CD4-positive, alpha-beta T cell treated with Interleukin-2 at 100 ng/mL for 4 hours (primary cell): ENCODE measurements at places on chromosomes 4 and X.

- DNase-seq, result no peak
These were observed 73.3 kb downstream of the MTMR1 start for GRCh38 chrX:150766351-150767044.

DNA sequence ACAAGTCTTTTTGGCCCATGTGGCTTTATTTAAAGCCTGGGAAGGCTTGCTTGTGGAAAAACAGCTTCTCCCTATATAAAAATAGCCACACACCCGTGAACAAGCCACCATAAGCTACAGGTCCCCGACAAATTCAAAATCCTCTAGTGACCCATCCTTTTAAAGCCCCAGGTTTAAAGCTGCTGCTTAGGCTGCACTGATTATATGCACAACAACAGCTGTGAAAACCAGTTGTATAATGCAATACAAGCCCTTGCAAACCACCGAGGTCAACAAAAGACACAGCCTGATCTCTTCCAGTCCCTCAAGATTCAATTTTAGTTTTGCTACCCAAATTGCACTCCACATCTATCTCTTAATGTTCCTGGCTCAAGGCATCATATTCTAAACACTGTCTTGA lies 186.0 kb upstream of the WDFY3 start:
- DNase-seq, result no peak

- peak; percentile 50 for DNase-seq
These were observed 585 bp upstream of the SEC24D start for GRCh38 chr4:118836301-118837120.

- no peak for DNase-seq
These were observed 34.5 kb downstream of the WDFY3 start for GRCh38 chr4:84931961-84932360.

DNA sequence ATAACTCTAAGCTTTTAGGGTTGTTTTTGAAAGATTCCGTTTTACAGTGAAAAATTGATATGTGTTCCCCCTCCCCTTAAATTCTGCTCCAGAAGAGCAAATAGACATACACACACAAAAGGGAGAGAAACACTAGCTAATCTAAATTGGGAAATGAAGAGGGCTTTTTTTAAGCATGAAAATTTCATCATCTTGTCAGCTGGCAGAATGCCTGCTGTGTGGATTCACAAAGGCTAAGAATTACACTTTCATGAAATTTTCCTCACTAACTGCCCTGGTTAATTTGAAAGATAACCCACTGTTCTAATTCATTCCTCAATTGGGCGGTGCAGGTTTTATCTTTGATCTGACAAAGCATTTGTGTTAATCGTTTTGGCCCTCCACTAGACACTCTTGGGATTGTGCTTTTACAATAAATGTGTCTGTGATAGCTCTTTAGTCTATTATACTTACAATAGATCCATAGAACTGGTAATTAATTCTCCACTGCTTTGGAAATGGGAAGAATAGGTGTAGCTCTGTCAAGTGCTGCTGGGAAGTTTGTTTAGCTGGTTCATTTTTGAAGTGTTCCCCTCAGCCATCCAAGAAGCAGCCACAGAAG lies 152.9 kb downstream of the POLA1 start:
- no peak for DNase-seq

DNA sequence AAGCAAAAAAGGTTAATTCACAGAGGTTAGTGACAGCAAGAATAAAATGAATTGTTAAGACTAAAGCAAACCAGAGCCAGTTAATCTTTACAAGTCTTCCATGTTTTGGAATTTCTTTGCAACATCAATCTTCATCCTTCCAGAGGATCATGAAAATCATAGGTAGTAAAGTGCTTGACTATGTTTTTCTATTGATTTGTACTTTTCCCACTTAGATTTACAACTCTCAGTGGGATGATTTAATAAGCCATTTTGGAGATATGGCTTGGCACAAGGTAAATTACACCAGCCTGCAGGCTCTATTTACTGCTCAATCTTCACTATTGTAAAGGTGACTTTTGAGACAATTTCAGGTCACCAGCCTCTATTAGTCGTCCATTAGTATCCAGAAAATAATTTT lies 26.5 kb downstream of the MSL3 start:
- DNase-seq, result no peak

DNA sequence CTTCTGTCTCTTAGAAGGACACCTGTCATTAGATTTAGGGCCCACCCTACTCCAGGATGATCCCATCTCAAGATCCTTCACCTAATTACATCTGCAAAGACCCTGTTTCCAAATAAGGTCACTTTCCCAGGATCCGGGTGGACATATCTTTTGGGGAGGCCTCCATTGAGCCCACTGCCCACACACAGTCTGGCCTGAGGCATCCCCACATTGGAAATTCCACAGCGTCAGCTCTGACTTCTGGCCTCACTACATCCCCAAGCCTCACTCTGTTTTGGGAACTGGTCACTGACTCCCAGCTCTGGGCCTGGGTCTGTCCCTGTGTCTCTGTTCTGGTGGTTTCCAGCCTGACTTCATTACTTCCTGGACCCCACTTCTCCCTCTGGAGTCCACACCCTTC lies 285.5 kb downstream of the CRLF2 start:
- DNase-seq, result no peak

- no peak for DNase-seq
These were observed 6.9 kb downstream of the G3BP2 start for GRCh38 chr4:75666299-75666698.

DNA sequence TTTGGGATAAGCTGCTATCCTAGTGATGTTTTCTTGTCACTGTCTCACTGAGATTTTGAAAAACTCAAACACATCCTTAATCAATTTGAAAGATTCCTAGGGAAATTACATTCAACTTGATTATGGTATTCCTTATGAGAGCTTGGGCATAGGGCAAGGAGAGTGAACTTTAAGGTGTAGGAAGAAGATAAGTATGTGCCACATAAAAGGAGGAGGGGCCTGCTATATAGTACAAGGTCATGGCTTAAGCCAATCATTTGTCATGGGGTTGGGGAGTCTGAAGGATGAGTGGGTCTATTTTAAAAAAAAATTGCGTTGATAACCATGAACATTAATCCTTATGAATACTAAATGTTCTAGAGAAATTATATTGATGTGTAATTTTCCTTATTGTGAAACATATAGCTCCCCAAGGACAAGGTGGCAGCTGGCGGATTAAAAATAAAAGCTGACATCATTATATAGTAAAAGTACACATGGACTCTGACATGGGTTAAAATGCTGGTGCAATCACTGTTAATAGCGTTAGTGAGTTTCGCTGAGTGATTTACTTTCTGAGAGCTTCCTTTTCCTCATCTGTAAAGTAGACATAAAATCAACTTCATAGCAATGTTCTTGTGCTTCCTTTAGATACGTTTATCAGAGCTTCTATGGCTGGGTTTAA lies 17.4 kb downstream of the GALNT7 start:
- DNase-seq, result no peak

DNA sequence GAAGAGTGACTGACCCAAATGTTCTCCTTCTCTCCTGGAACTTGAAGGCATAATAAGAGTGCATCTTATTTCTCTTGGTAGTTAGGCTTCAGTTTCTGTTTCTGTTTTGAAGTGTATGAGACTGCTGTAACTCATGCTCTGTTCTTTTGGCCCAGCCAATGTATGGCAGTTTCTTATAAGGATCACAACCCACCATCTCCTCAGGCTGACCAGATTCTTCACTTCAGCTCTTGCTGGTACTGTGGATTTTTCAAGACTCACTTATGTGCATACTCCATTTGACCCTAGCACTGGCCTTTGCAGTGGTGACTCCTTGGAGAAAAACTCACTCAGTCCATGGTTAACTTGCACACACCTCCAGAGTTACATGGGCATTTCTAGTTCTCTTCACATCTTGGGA lies 9.6 kb upstream of the YTHDC1 start:
- DNase-seq, result no peak

DNA sequence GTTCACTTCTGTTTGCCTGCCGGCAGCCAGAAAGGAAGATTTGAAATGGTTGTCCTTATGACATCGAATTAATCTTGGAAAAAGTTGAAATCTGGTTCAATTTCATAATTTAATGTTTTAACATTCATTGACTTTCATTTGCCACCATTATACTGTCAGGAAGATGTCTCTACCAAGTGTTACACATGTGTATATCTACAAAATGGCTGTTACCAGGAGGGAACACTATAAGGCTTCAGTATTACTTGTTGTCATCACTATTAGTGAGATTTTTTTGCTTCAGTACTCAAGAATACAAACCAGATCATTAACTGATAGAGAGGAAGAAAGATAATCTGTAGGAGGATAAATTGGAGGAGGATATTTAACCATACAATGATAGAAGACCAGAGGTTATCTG lies 71.2 kb downstream of the TSPAN7 start:
- DNase-seq, result no peak

DNA sequence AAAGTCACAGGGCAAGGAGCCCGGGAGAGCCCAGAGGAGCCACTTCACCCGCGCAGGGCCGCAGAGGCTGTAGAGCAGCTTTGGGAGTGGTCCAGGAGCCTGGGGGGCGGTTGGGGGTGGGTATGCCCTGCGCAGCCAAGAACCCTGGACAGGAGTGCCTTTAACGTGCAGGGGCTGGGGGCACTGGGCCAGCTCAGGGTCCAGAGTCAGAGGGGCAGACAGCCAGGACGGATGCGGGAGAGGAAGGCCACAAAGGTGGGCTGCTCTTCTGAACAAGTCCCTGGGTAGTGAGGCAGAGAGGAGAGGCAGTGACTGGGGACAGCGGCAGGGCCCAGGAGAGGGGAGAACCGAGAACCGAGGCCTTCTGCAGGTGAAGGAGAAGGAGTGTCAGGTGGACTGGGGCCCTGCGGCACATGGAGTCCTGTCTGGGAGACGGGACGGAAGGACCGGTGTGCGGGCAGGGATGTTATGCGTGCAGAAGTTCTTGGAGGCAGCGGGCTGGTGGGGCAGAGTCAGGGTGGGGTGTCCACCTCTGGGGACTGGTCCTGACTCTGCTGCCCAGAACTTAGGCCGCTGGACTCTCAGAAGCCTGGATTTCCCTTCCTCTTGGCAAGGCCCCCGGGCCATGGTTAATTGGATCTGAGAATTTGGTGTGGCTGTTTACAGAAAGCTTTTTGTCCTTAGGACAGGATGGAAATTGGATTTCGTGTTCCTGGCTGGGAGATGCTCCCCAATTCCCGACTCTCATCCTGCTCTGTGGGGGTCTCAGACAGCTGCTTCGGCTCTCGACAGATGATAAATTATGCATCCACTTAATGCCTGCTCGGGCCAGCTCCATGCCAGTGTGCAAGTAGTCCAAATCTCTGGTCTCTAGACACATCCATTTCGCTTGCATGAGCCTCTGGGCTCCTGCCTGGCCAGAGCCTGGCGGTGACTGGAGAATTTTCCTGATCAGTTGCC lies 31.9 kb downstream of the ADRA2C start:
- DNase-seq, result no peak

DNA sequence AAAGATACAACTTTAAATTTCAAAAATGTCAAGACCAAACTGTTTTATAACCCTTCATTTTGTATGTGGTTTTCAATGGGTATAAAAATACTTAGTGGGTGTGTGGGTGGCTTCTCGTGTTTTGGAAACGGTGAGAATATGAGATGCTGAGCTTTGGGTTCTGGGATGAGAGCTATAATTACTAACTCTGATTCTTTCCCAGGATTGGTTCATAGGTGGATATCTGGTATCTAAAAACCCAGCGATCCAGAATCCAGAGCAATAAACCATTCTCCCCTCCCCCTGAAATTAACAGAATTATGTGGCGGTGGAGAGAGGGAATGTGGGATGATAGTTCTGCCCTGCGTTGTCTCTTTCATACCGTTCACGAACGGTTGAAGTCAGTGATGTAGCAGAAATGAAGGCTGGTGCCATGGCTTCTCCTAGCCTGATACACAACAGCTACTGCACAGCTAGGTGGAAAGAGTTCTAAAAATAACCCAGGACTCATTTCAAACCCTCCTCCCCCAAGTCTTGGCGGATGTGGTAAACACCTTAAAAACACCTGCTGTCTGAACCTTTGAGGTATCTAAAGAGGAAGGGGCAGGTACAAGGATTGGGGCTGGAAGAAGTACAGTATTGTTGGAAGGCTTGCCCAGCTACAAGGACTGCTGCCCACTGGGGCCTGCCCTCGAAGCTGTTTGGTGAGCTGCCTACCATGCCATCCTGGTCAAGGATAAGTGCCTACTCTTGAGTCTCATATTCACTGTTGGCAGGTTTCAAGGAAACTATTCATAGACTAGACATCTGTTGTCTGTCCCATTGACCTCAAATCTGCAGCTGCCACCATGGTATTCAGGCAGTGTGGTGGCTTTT lies 44.5 kb downstream of the SEPTIN11 start:
- peak; percentile 75 for DNase-seq

- no peak for DNase-seq
These were observed 593.8 kb upstream of the DIPK2B start for GRCh38 chrX:45794323-45794994.

DNA sequence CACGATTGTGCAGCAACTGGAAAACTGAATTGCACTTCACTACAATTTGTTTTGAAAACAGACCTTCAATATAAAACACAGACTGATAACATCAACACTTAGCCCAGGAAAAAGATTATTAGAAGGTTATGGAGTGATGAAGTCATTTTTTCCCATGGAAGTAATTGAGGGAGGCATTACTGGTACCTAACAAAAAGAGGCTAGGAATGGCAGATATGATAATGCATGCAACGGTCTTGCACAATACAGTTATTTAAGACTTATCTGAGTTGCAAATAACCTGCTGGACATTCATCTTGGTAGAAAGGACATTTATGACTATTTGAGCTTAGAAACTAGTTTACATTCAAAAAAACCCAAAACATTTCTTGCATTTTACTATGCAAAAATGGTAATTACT lies 1031.9 kb downstream of the FAT4 start:
- no peak for DNase-seq

DNA sequence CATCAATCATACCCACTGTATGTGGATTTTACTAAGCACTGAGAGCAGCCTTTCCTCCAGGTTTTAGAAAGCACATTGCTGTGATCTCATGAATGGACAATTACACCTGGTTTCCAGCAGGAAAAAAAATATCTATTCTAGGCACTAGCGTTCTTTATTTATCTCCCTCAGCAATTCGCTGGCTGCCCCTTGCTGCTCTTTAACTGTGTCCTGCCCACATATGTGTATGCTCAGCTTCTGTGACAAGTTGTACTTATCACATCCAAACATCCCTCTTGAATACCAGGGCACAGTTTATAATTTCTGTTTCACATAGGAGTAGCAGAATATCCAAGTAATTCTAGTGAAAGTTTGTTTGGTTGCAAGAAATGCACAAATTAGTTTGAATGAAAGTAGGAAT lies 146.8 kb downstream of the USP46 start:
- no peak for DNase-seq

DNA sequence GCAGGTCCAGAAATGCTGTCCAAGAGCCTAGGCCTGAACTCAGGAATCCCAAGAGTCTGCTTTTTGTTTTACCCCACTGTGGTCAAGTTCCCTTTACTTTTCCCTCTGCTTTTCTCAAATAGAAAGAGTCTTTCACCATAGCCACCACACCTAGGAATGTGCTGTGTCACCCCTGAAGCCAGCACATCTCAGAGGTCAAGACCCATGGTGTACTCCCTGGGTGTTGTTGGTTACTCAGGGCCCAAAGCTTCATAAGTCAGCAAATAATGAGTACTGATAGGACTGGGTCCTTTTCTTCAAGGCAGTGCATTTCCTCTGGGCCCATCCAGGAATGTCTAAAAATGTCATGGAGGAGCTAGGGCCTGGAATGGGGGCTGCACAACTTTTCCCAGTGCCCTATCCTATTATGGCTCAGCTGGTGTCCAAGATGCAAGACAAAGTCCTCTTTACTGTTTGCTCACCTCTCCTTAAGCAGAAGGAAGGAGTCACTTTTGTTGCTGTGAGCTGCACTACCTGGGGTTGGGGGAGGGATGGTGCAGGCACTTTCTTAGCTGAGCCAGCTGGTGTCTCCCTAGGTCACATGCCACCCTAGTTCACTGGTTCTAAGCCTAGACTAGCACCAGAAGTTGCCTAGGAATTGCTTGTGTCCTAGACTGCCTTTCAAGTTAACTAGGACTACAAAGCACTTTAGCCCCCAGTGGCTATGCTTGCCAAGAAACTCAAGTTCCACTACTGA lies 62.4 kb upstream of the RXFP1 start:
- no peak for DNase-seq
